ENCODE measurements at places on chromosomes 3 and 15. TPM values are rescaled to one million over a fixed set of nuclear protein-coding genes. Genes with fewer than 3 reads are reported as not detected.

- no peak for DNase-seq
Observed at GRCh38 chr3:68007621-68008226, 353.3 kb upstream of the SUCLG2 start.

GRCh38 chr3:196632046-196632751, 7.3 kb upstream of the NRROS start:
- peak; percentile 80 for DNase-seq

FOXP1 gene
- 132 TPM for total RNA-seq

SLC12A1 gene
- 0.04 TPM for total RNA-seq

DNA sequence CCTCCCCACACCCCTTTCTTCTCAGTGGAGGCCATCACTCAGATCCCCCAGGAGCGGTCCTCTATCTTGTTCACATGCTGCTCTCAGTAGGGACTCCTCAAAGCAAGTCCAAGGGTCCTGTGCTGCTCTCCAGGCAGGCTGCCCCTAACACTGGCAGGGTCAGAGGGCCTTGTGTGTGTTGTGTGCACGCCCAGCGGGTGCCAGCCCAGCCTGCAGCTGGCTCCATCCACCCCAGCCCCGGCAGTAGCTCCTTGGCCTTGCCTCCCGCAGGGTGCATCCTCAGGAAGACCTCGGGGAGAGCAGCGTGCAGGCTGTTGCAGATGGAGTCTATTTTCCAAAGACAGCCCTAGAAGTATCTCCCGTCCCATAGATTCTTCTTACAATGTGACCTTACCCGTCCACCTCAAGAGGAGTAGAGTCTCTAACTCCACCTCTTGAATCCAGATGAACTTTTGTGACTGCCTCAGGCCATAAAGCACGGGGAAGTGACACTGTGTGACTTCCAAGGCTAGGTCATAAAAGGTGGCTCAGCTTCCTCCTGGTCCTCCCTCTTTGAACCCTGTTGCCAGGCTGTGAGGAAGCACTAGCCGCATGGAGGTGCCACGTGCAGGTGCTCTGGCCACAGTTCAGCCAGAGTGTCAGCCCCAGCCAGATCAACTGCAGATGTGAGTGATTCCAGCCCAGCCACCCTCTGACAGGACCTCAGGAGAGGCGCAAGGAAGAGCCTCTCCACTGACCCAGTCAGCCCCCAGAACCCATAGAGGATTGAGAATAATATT, 531.6 kb downstream of the SHQ1 start:
- no peak for DNase-seq

All from cardiac muscle cell (in vitro differentiated cells and primary cell).